CD4-positive, alpha-beta T cell treated with Interleukin-15 for 1 hour (primary cell): ENCODE measurements at places on chromosomes 7 and 10.
A peak's percentile ranks its signal among the peaks of the same experiment; 100 is the strongest.

DNA sequence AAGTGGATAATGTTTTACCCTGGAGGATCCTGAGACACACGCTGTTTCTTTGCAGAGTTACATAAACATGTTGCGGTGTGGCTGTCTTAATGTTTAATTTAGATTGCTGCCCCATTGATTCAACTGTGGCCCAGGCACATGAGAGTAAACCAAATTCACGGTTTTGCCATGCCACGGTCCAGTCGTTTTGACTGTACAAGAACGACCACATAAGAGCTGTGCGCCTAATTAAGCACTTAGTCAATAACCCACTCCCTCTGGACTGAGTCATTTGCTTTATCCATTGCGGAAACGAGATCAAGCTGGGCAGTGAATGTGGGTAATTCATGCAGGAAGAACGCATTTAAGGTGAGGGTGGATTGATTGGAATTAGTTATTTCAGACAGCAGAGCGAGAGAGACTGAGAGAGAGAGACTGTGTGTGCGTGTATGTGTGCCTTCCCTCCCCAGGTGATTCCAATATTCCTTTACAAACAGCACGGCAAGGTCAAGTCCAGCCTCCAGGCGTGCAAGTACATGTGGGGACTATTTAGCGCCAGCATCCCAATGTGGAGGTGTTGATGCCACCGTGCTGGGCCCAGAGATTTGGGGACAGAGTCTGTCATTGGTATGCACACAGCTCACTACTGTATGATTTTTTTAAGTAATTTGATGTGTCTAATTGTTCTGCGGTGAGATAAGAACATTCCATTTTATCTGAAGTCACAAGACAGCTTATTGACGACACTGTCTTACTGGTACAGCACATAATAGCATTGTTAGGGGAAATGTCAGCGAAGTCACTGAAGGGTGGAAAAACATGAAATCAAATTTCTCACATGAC lies 8.4 kb upstream of the TEX36 start:
- no peak for DNase-seq

DNA sequence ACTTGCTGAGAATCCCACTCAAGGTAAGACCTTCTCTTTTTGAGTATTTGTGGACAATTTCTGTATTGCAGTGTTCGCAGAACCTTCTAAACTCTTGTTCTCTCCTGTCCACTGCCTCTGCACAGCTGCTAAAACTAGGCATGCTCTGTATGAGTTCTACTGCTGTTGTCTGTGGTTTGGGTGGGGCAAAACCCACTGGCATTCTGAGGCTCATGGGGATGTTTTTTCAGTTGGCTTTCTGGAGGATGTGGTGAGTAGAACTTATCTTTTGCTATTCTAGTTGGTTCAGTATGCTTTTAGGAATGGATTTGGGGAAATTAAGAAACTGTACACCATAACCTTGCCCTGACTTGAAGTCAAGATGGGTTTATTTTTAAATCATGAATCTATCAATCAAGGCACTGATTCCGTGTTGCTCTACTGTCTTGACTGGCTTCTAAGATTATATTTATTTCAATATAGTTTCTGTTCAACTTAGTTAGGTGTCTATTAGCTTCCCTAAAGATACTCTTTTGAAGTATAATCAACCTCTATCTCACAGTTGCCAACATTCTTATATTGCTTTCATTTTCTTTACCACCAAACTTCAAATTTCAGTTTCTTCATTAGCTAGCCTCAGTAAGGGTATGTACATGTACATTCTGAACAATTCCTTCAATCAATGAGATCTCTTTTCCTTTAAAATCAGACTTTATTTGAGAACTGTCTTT lies 25.0 kb upstream of the C1GALT1 start:
- DNase-seq = peak; percentile 69

DNA sequence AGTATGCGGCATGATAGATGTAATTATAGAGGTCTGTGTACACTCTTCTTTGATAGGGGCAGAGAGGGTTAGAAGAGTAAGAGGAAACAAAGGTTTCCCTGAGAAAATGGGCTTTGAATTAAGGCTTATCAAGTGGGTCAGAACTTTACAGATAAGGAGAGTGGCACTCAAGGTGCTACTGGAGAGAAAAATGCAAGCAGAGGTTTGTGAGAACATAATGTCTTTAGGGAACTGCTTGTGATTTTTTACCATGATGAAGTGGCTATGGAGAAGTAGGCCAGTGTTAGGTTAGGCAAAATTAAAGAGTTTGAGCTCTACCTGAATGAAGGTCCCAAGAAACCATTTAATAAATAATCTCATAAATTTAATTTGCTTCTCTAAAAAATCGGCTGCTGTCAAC lies 14.3 kb downstream of the STARD3NL start:
- no peak for DNase-seq

DNA sequence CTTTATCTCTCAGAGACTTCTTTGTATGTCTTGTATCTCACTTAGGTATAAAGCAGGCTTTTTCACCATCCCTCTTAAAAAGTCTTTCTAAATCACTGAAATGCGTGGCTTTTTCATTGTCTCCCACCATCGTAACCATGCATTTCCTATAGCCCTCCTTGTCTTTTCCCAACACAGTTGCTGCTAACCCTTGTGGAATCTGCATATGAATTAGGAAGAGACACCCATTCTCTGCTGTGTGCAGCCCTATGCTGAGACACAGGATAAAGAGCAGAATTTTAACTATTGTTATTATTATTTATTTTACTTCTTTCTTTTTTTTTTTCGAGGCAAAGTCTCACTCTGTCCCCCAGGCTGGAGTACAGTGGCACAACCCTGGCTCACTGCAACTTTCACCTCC lies 804.3 kb upstream of the COBL start:
- no peak for DNase-seq

GRCh38 chr7:93913197-93913596 lies 6.8 kb downstream of the GNGT1 start:
- no peak for DNase-seq

GRCh38 chr7:131637859-131638258 lies 81.4 kb upstream of the PODXL start:
- no peak for DNase-seq

- no peak for DNase-seq
Measured at GRCh38 chr10:117534321-117535297, 7.9 kb upstream of the EMX2 start.

DNA sequence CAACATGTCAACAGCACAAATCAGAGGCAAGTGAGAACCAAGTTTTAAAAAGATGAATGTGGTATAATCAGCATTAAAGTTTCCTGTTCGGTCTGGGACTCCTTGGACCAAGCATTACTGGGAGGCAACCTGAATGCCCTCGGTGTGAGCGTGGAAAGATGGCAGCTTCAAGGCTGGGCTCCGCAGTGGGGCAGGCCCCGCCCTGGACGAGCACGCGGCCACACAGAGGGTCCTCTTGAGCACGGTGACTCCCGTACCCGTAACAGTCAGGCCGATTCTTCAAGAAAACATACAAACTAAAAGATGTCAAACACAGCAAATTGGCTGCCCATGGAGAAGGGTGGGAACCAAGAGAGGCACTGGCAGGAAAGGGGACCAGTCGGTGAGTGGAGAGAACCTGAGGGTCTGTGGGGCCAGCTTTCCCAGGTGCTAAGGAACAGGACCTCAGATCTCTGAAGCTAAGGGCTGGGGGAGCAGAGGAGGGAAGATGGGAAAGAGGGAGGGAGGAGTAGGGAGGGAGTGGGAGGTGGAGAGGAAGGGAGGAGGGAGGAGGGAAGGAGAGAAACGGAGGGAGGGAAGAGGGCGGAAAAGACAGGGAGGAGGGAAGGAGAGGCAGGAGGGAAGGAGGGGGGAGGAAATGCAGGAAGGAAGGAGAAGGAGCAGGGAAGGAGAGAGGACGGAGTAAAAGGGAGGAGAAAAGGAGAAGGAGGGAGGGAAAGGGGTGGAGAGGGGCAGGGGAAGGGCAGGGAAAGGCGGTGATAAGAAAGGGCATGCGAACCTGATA lies 71.2 kb upstream of the FAM20C start:
- no peak for DNase-seq

GRCh38 chr7:66344166-66344565 lies 139.0 kb downstream of the TPST1 start:
- no peak for DNase-seq
